ENCODE measurements at places on chromosomes 2 and 18.

GRCh38 chr2:62858231-62858832 is 152.8 kb downstream of the EHBP1 start:
- no peak for DNase-seq

DNA sequence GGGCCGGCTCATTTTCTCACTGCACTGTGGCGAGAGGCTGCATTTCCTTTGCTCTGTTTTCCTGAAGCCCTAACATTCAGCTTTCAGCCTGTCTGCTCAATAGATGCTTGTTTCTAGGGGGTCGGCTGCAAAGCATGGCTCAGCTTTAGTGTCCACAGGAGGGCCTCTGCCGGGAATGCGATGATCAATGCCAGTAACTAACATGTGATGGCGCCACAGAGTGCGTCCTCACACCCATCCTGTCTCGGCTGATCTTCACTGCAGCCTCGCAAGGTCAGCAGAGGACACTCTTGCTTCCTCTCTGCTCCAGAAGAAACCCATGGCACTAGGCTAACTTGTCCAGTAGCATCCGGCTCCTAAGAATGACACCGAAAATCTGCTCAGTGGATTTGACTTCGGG is 156.4 kb upstream of the PXDN start:
- no peak for DNase-seq

DNA sequence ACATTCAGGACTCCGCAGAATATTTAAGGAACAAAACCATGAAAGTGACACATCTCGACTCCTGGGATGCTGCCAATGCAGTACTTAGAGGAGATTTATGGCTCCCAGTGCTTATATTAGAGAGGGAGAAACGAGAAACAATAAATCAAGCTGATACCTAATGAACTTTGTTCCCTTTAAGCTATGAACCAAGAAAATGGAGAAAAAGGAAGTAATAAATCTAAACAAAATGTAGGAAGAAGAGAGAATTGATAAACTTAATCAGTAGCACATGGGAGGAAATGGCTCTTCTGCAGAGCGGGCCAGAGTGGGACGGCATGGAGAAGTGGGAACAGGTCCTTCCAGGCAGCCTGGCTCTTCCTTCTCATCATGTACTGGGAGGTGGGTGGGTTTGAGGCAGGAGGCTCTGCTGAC is 42.7 kb downstream of the NPPC start:
- DNase-seq: no peak

DNA sequence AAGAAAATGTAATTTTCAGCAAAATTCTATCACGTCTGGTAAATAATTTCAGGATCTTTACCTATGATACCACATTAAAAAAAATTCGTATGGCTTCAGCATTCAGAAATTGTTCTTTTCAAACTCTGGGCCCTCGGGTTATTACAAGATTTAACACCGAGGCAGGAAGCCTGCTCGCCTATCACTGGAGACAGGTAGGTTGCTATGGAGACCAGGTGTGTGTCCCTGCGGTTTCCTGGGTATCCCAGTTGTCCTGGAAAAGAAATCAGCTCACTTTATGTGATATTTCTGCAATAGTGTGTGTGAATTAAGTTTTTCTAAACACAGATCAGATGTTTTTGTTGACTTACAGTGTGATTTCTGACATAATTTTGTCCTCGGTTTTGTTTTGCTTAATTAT is 14.2 kb downstream of the HPCAL1 start:
- DNase-seq: no peak

DNA sequence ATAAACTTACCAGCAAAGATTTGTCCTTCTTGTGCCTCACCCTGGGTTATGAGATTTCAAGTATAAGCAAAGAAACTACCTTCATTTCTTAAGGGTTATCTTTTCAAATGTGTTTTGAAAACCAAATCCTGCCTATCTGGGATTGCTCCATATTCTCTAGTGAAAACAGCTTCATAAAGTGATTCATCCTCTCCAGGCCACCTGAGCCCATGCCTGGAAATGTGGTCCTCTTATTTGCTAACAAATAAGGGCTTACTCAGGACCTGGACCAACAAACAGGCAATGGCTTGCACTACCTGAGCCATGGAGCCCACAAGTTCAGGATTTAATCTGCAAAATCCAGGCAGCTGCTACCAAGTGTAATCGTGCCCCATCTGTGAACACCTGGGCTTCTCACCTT is 234.4 kb upstream of the RBBP8 start:
- no peak for DNase-seq

- DNase-seq: no peak
Observed at GRCh38 chr18:76376668-76377358, 118.2 kb downstream of the ZNF516 start.

All from Kasumi-1 (cell line).